ENCODE measurements at places on chromosomes 11 and 22.

DNA sequence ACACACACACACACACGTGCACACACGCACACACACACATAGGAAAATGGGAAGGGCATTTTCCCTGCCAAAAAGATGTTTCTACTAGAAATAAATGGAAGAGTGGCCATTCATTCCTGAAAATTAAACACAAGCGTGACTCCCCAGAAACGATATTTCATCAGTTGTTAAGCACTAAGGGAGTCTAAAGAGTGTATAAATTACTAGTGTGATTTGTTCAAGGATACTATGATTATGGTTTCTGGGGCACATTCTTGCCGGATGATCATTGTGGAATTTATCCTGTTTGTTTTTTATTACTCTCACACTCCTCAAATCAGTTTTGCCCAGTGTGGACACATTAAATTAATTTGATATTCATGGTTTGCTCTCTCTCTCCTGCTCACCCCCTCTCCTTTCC lies 16.4 kb upstream of the AMOTL1 start:
- no peak for DNase-seq

GRCh38 chr11:133403900-133404299 lies 128.4 kb downstream of the OPCML start:
- DNase-seq, result no peak

GRCh38 chr11:4156571-4156970 lies 62.0 kb downstream of the RRM1 start:
- no peak for DNase-seq

- no peak for DNase-seq
Observed at GRCh38 chr11:32071811-32072210, 19.1 kb upstream of the RCN1 start.

- DNase-seq, result no peak
Observed at GRCh38 chr22:47029244-47030074, 267.0 kb downstream of the TBC1D22A start.

DNA sequence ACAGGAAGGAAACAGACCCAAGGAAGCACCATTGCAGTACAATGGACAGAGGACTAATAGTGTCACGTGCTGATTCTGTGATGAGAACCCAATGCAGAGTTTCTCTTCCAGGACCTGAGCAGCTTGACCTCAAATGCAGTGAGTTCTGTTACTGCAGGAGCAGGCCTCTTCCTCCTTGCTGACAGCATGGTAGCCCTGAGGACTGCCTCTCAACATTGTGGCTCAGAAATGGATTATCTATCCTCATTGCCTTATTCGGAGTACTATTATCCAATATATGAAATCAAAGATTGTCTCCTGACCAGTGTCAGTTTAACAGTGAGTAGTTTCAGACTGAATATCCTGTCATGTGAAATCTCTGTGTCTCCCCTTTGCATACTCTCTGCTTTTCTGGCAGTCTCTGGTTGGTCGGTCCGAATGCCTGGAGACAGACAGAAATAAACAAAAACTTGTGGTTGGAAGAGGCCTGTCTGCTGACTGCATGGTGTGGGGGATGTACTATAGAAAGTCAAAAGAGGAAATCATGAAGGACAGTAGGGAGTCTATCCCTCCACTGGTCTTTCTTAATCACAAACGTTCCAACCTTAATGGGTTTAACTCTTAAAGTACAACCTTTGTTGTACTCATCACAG lies 6.9 kb upstream of the MS4A14 start:
- peak; percentile 10 for DNase-seq

DNA sequence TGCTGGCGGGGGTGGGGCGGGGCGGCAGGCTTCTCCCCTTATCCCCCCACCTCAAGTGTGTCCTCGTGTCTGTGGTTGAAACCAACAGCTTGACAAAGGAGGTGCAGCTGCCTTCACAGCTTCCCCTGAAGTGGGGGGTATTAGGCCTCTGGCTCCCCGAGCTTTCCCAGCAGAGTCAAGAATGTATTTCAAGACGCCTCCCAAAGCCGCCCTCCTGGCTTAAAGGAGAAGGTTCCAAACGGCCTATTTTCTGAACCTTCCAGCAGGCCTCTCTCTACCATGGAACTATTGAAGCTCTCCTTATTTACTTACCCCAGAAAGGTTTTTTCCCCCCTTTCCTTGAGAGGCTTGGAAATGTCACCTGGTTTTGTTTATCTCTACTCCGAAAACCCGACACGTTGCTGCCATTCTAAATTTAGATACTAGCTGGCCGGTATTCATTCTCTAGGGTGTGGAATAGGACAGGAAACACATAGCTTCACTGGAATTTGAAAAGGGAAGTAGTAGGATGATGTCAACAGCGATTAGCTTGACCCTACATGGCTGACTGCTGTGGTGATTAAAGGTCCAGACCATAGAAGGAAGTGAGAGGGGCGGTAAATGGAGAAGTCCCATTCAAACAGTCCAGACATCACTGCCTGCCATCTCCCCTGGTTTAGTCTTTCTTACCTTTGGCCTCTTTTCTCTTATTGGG lies 671 bp upstream of the PICALM start:
- peak; percentile 28 for DNase-seq

DNA sequence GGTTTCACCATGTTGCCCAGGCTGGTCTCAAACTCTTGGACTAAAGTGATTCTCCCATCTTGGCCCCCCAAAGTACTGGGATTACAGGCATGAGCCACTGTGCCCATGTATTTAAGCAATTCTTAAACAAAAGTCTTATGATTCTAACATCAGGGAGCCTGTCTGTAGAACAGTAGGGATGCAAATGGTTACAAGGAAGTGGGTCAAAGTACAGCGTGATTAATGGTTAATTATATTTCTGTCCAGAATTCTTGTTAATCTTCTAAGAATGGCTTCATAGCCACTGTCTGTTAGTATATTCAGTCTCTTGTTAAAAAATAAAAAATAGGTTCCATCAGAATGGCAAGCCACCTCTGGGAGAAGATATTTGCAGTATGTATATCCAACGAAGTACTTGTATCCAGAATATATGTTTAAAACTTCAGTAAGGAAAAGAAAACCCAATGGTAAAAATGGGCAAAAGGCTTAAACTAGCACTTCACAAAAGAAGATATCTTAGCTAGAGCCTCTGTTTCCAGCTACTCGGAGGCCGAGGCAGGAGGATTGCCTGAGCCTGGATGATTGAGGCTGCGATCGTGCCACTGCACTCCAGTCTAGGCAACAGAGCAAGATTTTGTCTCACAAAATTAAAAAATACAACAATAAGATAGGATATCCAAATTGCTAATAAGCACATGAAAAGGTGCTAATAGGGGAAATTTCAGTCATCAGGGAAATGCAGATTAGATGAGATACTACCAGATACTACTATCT lies 22.9 kb downstream of the ATG13 start:
- DNase-seq, result no peak

GRCh38 chr11:133723056-133723455 lies 122.3 kb downstream of the SPATA19 start:
- DNase-seq, result no peak

- DNase-seq, result no peak
Observed at GRCh38 chr11:72696866-72697700, 22.9 kb upstream of the PDE2A start.

DNA sequence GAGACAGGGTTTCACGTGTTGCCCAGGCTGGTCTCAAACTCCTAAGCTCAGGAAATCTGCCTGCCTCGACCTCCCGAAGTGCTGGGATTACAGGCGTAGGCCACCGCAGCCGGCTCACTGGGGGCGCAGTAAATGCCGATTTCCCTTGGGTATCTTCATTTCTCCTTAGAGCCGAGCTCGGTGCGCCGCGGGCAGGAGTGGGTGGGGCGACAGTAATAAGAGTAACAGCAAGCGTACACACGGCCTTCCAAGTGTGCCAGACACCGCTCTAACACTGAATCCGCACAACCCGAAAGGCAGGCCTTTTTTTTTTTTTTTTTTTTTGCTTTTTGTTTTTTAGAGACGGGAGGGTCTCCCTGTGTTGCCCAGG lies 500 bp upstream of the ADSL start:
- peak; percentile 59 for DNase-seq

DNA sequence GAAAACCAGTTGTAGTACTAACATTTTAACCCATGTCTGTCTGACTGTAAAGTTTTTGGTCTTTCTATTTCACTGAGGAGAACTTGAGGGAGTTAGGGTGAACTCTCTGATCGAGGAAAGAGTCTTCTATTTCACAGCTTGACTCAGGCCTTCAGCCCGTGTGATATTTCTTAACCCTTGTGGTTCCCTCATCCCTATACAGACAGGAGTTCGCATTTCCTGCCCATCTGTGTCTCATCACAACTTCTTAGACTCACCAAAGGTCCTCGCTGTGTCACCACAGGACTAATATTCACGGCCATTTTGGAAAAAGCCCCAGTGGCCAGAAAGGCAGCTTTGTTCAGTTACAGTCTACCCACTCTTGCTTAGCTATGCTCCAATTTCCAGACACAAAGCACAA lies 172.8 kb downstream of the FAM181B start:
- no peak for DNase-seq

GRCh38 chr11:1839204-1839923 lies 583 bp downstream of the TNNI2 start:
- DNase-seq, result no peak

- DNase-seq, result no peak
Observed at GRCh38 chr22:37416389-37416788, 10.9 kb downstream of the ELFN2 start.

DNA sequence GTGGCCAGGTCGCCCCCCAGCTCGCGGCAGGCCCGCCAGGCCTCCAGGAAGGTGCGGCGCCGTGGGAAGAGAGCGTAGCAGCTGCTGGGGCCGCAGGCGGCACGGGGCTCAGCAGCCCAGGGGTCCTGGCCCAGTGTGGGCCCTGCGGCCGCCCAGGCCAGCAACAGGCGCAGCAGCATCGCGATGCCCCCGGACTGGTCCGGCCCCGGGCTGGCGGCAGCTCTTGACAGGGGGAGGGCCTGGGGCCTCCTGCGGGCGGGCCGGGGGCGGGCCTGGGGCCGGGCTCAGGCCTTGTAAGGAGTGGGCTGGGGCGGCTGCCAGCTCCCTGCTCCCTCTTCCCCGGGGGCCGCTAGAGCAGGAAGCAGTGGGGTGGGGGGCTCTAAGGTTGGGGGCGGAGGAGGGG lies at the start of gene CD248:
CD248 (minus strand) TSS at position 196 of the 403 bp plus-strand sequence; CDS start at position 179, 17 bp downstream.
- DNase-seq, result no peak

- no peak for DNase-seq
Observed at GRCh38 chr22:24871611-24872205, 65.7 kb downstream of the SGSM1 start.

GRCh38 chr11:66593303-66593635 lies 284 bp downstream of the CCS start:
- DNase-seq, result no peak

DNA sequence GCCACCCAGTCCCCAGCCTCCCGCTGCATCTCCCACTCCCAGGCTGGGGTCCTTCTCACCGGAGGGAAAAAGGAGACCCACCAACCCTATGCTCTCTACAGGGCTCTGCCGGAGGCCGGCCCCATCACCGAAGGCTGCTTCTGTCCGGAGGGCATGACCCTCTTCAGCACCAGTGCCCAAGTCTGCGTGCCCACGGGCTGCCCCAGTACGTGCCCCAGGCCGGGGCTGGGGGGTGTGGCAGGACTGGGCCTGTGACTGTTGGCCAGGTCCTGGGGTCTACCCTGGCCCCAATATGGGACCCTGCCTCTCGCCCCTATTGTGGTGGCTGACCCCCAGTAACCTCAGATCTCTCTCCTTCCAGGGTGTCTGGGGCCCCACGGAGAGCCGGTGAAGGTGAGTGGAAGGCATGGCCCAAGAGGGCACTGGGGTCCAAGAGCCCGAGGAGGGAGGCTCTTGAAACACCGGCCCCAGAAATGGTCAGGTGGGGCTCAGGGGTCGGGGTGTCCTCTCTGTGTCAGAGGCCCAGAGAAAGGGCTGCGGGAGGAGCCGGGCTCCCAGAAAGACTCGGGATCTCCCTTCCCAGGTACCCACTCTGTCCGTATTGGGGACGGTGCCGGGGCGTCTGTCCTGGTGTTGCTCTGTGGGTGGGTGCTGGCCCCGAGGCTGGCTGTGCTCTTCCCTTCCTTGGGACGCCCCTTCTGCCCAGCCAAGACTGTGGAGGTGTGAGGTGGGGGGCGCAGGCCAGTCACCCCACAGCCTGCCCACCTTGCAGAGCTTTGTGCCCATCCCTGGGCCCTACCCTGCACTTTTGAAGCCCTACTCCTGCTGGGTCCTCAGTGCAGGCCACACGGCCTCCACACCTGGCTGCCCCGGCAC lies 26.1 kb upstream of the MUC5B start:
- no peak for DNase-seq

GRCh38 chr22:41446057-41446501 lies 522 bp downstream of the TOB2 start:
- DNase-seq, result no peak

All from CD4-positive, alpha-beta T cell treated with Interleukin-12 subunit alpha and Interleukin-12 subunit beta, for 1 hour (primary cell).